Iris pigment epithelial cell (primary cell): ENCODE measurements at places on chromosomes 6 and 20.

GRCh38 chr6:108251252-108251651, 9.6 kb downstream of the SNX3 start:
- no peak for DNase-seq

DNA sequence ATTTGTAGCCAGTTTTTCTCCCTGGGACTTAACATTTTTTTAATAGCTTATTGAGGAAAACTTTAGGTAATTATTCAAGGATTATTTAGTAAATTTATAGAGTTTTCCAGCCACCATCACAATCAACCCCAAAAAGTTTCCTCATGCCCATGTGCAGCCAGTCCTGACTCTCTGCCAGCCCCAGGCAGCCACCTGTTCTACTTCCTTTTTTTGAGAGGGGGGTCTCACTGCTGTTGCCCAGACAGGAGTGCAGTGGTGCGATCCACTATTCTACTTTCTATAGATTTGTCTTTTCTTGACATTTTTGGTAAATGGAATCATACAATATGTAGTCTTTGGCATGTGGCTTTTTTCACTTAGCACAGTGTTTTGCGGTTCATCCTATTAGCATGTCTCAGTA, 200.1 kb downstream of the FARS2 start:
- no peak for DNase-seq

DNA sequence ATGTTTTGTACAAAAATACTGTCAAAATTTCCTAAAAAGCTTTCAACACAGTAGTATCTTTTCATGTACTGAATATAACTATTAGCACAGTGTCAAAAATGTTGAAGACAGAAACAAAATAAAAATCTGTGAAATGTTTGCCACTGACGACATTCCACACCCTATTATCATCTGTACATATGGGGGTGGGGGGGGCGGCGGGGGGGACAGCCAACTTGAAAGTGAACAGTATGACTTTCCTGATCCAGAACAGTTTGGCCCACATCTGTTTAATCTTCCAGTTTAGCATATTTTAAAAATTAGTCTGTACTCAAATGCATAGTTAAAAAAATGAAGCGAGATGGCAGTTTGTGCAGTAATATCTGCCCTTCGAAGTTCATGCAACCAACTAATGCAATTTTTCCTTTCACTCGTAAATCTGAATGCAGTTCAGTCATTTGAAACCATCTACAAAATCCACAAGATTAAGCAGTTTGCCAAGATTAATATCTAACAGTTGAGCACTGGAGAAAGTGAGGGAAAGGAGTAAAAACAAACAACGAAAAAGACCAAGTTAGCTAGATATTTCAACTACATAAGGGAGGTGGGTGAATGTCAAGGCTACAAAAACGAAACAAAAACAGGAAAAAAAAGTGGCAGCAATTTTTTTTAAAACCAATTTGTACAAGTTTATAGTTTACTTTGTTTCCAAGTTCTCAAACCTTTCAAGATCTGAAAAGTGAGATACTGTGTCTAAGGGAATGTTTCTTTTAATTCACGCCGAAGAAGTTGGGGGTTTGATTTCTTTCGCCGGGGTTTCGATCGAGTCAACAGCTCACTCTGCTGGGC, 1.9 kb downstream of the CITED2 start:
- DNase-seq = peak; percentile 28

- peak; percentile 73 for DNase-seq
Observed at GRCh38 chr20:45436732-45437485, 21.0 kb downstream of the PIGT start.
